ENCODE measurements at places on chromosomes 16 and 17. TPM values are rescaled to one million over a fixed set of nuclear protein-coding genes. Genes with fewer than 3 reads are reported as not detected.

Gene TBC1D3B
- total RNA-seq: not detected

Gene METRNL
- total RNA-seq: 21.4 TPM

Gene DRG2
- total RNA-seq: 43.6 TPM

DNA sequence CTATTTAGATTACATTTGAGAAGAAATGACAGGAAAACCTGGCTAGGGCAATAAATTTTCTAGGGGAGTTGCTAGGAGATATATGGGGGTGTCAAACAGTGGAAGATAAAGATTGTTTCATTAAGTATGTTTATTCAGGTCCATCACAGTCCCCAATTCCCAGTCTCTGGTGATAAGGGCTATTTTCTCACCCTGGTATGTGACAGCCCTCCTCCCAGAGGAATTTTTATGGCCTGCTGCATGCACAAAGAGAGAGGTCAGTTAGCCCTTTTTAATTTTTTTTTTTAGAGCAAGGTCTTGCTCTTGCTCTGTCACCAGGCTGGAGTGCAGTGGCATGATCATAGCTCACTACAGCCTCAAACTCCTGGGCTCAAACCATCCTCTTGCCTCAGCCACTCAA, 53.6 kb upstream of the ATF7IP2 start:
- no peak for DNase-seq

Gene TSC2
- total RNA-seq: 22.8 TPM

- no peak for DNase-seq
These were observed 129.9 kb downstream of the TMEM132E start for GRCh38 chr17:34709158-34709754.

- DNase-seq: no peak
These were observed 1.2 kb downstream of the ATMIN start for GRCh38 chr16:81036751-81037350.

DNA sequence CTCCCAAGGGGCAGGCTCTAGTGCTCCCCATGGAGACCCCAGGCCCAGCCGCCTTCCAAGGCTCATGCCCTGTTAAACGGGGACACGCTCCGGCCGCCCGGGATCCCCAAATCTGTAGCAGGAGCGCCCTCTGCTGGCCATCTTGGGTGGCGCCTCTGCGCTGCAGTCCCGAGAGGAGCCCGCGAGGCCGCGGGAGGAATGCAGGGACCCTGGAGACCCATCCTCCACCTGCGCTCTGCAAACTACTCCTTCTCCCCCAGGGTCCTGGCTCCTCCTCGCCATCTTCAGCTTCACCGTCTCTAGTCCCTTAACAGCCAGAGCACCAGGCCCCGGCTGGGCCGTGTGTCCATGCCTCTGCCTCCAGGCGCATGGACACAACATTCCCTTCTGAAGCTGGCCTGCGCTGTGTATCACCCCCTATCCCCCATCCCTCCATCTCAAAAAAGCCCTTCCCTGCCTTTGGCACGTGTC, 23.6 kb upstream of the KRT17 start:
- DNase-seq: peak; percentile 54

- DNase-seq: no peak
These were observed 76.0 kb downstream of the RAP1GAP2 start for GRCh38 chr17:2872282-2872681.

Gene SOX8
- total RNA-seq: under 0.01 TPM

Gene MEOX1
- 0.83 TPM for total RNA-seq

DNA sequence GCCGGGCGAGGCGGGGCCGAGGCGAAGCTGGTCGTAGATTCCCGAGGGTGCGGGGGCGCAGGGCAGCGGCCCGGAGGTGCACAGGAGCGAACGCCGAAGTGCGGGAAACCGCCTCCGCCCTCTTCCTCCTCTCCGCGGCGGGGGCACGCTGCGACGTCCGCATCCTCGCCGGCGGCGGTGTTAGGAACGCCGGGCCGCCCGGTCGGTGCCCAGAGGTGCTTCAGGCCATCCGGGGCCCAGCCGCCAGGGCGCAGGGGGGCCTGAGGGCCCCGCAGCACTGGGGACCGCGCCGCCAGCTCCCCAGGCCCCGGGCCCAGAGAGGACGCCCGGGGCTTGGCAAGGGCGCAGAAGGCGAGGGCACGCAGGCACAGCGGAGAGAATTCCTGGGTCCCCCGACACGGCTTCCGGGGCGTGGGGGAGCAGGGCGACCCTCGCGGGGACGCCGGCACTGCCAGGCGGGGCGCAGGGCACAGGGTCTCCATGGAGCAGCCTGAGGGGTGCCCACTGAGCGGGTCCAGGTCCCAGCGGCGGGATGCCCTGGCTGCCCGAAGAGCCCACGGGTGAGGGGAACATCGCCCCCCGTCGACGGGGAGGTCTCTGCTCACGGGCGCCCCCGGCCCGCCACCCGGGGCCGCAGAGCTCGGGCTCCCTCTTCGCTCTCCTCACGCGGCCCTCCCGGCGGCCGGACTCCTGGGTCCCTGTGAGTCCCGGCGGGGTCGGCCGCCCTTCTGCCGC, 576 bp downstream of the EPOP start:
- no peak for DNase-seq

All from IMR-90 (cell line).